ENCODE measurements at places on chromosomes 7 and 10. TPM values are rescaled to one million over a fixed set of nuclear protein-coding genes. Genes with fewer than 3 reads are reported as not detected.

Gene ATP6V0A4
- not detected for total RNA-seq

Gene MEOX2
- total RNA-seq: not detected

- peak; percentile 71 for DNase-seq
These were observed 60.6 kb upstream of the MSMB start for GRCh38 chr10:46106410-46107255.

DNA sequence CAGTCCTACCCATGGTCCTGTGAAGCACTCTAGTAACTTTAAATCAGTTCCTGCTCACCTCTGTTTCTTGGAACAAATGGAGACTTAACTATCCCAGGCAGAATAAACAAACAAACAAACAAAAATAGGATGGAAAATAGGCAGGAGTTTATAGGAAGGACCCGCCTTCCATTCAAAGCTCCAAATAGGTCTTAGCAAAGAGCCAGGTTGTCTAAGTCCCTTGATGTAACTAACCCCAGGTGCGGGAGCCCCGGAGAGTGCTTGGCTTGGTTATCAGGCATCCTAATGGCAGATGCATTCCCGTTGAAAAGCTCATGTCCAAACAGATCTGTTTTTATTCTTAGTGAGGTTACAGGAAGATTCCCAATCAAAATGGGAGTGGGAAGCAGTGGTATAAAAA is 2.2 kb downstream of the IFIT2 start:
- no peak for DNase-seq

- no peak for DNase-seq
These were observed 298.5 kb downstream of the ELMO1 start for GRCh38 chr7:37150180-37150579.

GRCh38 chr7:20596653-20597052 is 18.8 kb upstream of the ABCB5 start:
- DNase-seq: no peak

DNA sequence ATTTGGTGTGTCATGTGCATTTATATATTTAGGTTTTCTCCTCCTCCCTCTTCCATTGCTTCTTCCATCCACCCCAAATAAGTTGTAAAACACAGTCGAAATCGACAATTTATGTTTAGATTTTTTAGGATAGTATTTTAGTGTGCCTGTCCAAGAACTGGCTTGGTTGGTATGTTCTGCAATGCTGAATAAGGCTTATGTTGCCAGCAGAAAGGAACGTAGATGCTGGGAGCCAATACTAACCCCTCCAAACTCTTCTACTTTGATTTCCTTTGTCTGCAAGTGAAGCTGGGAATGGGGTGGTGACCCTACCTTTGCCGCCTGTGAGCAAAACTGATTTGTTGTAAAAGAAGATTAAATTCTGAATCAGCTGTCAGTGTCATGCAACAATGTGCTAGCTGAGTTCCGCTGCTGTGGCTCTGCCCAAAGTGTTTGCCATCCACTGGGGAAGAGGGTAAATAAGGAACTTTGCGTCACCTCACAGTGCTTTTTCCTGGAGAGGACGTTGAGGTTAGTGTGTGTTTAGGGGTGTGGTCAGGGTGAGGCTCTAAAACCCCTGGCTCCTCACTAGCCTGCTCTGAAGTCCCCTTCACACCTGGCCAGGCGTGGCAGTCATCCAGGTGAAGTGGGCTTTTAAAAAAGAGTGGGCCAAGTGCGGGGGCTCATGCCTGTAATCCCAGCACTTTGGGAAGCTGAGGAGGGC is 44.4 kb downstream of the TACC2 start:
- DNase-seq: no peak

GRCh38 chr10:46525177-46525823 is 31.2 kb downstream of the GPRIN2 start:
- DNase-seq: no peak

GRCh38 chr7:891805-892204 is 15.5 kb downstream of the GET4 start:
- no peak for DNase-seq
